Stimulated activated CD8-positive, alpha-beta memory T cell treated with anti-CD3 and anti-CD28 coated beads, Interleukin-2, amount 100 ng/mL, for 48 hours (primary cell): ENCODE measurements at places on chromosomes 6 and 20.

DNA sequence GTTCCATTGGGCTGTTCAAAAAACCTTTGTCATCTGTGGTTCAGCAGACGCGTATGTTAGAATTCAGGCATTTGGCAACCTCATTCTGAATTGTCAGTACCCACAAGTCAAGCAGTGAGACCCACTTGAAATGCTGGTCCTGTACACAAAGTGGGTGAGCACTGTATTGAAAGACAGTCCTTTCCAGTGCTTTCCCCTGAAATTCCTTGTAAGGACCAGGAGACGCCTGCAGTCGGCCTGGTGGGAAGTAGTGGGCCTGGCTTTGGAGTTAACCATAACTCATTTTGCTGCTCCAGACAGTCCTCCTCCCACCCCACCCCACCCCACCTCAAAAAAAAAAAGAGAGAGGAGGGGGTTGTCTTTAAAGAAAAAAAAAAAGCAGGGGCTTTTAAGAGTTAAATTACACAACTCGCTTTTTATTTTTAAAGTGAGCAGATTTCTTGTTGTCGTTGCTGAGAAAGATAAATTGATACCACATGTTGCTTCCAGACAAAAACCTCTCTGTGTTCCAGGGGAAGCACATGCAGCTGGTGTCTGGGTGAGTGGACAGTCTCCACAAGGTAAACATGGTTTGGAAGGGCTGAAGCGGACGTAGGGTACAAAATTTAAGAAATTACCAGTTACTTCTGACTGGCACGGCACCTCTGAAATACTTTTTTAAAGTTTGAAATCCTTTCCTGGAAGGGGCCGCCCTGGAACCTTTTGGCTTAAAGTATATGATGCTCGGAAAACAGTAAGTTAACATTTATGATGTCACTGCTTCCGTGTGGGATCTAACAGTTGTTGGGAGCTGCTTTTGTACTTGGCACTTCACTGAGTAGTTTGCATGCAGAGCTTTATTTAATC is 95.3 kb downstream of the FOXO3 start:
- DNase-seq = no peak

GRCh38 chr6:53112404-53112803 is 36.2 kb downstream of the GCM1 start:
- no peak for DNase-seq

DNA sequence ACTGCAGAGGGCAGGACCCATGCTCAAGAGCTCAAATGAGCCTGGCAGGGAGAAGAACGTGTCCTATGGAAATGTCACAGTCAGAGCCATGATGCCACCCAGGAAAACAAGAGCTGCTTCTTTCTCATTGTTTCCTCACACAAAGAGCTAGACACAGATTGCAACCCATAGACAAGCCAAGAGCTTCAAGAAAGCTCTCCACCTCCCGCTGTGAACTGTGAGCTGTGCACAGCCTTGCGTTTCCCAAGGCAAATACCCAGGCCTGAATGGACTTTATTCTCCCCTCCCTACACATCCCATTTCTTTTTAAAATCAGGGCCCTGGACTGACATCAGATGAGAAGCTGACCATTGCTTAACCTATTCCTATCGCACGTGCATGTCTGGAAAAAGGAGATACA is 388.8 kb downstream of the RNGTT start:
- DNase-seq = no peak

- no peak for DNase-seq
These were observed 20.9 kb downstream of the DEK start for GRCh38 chr6:18243302-18243893.
